ENCODE measurements at places on chromosomes 11 and 22.

DNA sequence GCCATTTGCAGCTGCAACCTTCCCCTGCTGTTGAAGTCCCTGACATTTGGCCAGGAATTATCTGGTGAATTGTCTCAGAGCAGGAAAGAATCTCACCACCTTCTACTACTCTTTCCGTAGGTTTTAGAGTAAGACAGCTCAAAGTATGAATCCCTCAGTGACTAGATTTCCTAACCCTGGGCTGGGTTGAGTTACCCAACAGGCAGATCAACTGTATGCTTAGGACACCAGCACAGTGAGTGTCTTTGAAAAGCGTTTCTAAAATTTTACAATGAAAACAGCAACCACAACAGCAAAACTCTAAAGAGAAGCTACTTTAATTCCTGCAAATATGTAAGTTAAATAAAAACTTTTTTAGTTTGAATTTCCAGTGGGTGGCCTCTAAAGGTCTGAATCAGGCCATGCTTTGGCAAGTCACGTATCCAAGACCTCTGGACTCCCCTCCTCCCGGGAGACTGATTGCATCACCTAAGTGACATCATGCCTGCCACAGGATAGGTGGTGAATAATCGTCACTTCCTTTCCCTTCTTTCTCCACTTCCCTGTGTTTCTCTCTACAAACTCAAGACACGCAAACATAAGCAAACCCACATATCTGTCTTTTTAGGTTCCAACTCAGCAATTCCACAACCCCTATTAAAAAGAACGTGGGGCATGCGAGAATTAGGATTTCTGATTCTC lies 7.8 kb downstream of the OR8B12 start:
- no peak for DNase-seq

DNA sequence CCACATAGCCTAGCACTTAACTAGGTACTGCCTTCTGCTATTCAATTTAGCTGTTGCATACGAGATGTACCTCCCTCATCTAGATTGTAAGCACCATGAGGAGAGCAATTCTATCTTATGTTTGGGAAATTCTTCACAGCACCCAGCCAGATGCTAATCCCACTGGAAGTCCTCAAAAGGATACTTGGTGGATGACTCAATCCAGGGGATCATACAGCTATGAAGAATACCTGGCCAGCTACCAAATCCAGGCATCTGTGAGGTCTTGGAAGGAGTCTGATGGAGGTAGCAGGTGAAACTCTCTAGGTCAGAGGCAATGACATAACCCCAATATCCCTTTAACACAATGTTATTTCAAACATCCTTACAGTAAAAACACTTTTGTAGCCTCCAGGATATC lies 167.8 kb upstream of the NCAM1 start:
- no peak for DNase-seq

DNA sequence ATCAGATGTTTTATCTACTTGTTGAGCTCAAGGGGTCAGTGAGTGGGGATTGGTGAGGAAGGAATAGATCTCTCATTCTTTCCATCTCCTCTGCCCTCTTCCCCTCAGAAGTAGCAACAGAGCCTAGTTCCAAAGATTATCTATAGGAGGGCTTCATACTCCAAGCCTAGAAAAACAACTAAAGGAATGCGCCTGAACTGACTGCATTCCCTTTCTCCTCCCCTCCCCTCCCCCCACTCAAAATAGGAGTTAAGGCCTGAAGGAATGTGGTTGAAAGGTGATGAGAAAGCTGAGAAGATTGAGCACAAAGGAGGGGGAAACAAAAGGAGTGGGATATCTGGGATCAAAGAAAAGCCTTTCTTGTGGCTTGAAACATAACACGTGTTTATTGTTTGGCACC lies 10.5 kb downstream of the EMSY start:
- DNase-seq, result no peak

GRCh38 chr11:12303421-12304149 lies 73.8 kb upstream of the PARVA start:
- no peak for DNase-seq

- DNase-seq, result no peak
Measured at GRCh38 chr22:24147666-24148065, 33.6 kb upstream of the SUSD2 start.

GRCh38 chr11:32081129-32081641 lies 9.7 kb upstream of the RCN1 start:
- DNase-seq, result no peak

GRCh38 chr11:119491753-119492510 lies 69.0 kb upstream of the THY1 start:
- DNase-seq, result no peak

- peak; percentile 94 for DNase-seq
Measured at GRCh38 chr11:65606876-65607613, 7.0 kb downstream of the MAP3K11 start.

DNA sequence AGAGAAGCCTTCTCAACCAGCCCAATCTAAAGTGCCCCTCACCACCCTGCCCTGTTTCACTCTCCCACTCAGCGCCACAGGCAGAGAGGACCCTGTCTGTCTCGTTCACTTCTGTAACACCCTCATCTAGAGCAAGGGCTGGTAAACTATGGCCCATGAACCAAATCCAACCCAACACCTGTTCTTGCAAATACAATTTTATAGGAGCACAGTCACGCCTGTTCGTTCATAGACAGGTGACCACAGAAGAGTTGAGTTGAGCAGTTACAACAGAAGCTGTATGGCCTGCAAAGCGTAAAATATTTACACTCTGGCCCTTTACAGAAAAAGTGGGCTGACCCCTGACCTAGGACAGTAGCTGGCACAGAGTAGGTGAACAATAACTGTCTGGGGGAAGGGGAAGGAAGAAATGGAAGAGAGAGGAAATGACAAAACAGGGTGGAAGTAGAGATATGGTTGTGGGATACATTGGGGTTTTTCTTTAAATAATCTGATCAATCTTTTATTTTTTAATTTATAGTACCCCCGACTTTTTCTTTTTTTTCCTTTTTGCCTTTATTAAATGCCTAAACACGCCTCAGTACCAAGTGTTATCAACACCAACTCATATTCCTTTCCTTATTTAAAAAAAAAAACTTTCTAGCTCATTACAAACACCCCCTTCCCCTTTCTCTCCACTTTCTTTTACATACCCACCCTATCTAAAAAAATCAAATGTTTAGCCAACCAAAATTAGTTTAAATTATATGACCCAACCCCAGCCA lies 20.9 kb downstream of the SERPIND1 start:
- DNase-seq, result no peak

DNA sequence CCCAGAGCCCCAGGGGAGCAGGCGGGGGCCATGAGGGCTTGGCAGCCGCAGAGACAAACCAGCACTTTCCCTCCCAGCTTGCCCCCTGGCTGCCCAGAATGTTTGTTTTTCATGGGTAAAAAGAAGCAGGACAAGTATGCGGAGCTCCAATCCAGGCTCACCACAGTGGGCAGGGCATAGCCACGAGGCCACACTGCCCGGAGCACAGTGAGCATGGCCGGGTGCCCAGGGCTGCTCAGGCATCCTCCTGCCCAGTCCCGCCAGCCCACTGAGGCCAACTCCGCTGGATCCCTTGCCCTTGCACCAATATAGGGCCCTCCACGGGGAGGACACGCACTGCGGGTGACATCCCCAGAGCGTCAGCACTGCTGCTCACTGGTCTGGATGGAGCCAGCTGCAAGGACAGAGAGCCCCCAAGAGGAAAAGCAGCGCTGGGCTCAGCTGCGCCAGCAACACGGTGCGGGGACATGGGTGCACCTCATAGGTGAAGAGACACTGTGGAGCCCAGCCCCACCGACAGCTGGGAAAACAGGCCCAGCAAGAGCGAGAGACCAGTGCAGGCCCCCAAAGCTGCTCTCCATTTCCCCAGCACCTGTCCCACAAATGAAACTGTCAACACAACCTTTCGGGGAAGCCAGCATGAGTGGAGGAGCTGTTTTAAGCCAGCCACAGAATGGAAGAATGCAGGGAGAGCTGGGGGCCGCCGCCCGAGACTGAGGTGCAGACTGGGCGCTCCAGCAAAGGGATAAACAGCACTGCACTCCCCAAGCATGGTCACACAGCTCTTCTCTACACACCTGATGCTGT lies 24.8 kb downstream of the ARVCF start:
- no peak for DNase-seq

DNA sequence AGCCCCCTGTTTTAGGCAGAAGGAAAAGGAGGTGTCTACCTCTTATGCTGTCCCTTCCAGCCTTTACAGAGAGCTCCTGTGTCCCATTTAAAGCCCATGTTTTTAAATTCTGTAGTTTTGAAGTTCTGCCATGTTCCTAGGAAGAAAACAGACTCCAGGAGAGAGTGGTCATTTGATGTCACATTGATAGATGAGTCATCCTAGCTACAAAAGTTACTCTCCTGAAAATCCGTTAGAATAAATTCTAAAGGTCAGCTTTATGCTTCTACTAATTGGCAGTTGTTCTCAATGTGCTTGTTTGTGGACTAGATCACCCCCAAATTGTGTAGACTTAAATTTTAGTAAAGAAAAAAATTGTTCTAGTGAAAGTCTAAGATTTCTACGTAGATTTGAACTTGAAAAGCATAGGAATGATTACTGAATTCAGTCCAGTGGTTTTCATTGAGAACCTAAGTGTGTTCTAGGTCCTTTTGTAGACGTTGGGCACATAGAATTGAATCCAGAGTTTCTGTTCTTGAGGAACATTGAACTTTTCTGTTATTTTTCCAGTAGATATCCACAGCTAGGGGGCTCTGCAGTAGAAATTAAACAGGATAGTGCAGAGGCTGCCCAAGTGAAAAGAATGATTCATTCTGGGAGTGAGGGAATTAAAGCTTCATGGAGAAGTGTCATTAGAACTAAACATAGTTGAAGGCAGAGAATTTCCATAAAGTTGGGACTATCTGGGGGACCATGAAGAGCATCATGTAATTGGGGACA lies 140.6 kb upstream of the RASSF10 start:
- DNase-seq, result no peak

DNA sequence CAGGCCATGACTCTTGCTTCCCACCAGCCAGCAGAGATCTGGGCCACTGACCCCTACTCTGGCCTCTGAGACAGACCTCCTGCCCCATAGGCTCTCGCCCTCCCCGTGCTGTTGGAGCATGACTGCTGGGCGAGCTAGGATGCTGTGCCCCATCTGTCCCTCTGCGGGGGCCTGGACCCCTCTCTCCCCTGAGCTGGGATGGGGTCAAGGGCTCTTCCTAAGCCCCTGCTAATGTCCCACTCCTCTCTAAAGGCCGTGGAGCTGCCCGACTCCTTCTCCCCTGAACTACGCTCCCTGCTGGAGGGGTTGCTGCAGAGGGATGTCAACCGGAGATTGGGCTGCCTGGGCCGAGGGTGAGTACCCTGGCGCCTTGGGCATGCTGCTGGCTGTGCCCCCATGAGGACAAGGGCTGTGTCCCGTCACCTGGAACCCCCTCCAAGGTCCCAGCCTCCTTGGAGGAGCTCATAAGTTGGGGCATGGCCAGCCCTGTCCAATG lies 6.2 kb upstream of the ANKRD13D start:
- no peak for DNase-seq

GRCh38 chr11:79434283-79434682 lies 6.5 kb downstream of the TENM4 start:
- DNase-seq, result no peak

- DNase-seq, result no peak
Measured at GRCh38 chr11:128052912-128053641, 534.3 kb downstream of the ETS1 start.

Measured in H1 (cell line).